Uterus (tissue), 4 donors: ENCODE measurements at places on chromosomes 11 and 22. TPM values are rescaled to one million over a fixed set of nuclear protein-coding genes. Genes with fewer than 3 reads are reported as not detected.
A peak's percentile ranks its signal among the peaks of the same experiment; 100 is the strongest.

GRCh38 chr11:22774716-22775115 lies 54.9 kb downstream of the SVIP start:
- no peak for DNase-seq

The OR56A5 gene
- not detected for total RNA-seq

DNA sequence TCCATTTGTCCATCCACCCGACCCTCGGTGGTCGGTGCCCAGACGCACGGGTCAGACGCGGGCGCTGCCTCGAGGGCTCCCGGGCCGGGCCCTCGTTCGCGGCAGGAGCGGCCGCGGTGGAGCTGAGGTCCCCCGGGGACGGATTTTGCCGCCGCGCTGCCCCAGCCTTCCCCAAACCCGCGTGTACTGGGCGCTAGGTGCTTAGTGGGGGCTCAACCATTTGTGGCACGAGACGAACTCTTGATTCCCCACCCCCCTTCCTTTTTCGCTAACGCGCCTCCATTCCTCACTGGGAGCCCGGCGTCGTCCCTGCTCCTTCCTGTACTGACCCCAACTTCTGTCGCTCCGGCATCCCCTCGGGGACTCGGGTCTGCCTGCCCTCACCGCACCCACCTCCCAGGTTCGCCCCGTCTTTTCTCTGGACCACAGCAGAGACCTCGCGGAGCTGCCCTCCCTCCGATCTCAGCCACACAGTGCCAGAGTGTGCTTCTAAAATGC lies 789 bp upstream of the CBX7 start:
- no peak for DNase-seq

- no peak for DNase-seq
Measured at GRCh38 chr11:100815787-100816330, 128.8 kb downstream of the ARHGAP42 start.

DNA sequence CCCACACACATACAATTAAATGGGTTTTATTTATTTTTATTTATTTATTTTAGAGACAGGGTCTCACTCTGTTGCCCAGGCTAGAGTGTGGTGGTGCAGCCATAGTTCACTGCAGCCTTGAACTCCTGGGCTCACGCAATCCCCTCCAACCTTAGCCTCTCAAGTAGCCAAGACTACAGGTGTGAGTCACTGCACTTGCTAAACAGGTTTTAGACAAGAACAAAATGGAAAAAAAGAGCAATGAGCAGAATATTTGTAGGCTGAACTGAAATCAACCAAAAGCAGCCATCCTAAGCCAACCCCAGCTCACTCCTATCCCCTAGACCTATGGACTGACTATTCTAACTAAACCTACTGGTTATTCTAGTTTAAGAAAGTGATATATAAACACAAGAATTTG lies 37.8 kb downstream of the MRE11 start:
- DNase-seq, result no peak

The FJX1 gene
- total RNA-seq, result 2.1 TPM

- no peak for DNase-seq
Measured at GRCh38 chr22:19983741-19984140, 32.9 kb downstream of the ARVCF start.

DNA sequence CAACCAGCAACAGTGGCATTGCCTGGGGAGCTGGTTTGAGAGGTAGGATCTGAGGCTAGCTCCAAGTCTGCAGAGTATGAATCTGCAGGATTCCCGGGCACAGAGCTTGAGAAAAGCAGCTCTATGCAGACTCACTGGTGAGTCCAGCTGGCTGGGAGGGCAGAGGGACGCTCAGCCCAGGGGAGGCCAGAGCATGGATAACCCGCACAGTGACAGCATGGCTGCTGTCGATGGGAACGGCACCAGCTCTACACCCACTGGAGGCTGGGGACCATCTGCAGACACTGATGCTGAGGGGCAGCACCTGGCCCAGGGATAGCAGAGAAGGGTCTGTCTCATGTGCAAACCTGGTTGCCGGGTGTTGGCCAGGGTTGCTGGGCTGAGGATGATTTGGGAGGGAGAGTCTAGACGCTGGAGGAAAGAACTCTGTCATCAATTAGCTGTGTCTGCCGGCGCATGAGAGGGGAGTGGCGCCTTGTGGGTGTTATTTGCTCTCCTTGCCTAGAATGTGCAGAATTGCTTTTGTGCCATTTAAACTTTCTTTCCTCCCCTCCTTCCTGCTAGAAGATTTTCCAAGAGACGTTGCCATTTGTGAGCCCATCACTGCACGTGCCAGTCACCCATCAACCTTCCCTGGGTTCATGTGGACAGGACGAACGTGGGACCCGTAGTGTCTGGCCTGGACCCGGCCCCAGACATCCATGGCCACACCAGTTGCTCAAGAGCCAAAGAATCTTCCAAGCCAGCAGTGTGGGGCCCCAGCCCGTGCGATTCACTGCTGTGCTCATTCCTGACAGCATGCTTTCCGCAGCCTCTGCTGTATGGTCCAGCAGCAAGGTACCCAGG lies 19.1 kb upstream of the LINC01488 start:
- no peak for DNase-seq

- DNase-seq, result peak; percentile 77
Measured at GRCh38 chr22:22061085-22062077, 78.8 kb upstream of the TOP3B start.

DNA sequence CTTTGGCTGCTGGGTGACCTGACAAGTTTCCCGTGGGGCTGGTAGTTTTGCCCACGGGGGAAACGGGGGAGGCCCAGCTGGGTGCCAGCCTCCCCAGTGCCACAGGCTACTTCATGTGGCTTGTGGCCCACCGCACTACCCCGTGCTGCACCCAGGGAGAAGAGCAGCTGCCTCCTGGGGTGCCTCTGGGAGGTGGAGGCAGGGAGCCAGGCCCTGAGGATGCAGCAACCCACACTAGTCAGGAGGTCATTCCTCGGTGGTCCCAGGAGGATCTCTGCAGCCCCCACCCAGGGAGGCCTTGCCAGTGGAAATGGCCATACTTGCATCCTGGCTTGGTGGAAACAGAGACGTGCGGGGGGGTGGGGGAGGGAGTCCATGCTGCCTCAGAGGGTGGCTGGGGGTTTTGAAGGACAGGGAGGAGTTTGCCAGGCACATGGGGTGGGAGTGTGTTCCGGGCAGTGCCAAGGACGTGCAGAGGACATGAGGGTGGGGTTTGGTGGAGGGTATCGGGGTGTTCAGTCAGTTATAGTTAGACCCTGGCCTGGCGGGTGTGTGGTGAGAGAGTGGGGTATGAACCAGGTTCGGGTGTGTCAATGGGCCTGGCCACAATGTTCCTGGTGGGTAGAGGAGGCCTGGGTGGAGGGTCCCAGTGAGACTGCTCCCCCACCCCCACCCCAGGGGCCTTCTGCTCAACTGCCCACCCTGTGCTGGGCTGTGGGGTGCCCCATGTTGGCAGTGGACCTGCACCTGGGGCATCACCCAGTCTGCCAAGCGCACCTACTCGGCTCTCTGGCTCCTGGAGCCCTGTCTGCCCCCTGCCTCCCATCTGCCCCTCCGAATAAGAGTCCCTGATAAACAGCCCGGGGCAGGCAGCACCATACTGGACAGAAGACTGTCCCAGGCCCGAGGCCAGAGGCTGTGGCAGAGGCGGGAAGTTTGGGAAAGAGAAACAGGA lies 3.8 kb downstream of the PIM3 start:
- DNase-seq, result peak; percentile 26

DNA sequence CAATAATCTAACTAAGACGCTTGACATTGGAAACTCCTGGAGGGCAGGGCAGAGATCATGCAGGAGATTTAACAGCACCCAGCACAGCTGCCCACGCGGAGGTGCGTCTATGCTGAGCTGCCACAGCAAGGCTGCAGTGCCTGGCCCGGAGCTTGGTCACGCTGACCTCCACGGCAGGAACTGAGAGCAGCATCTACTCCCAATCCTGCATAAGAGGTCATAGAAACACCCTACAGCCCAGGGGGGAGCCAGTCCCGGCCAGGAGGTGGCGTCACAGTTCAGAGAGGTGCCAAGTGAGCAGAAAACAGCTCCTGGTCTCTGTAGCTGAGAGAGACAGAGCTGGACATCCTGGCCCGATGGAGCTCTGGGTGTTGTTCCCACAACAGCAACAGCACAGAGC lies 121.1 kb upstream of the TMEM45B start:
- no peak for DNase-seq

- peak; percentile 86 for DNase-seq
Measured at GRCh38 chr22:27105142-27106025, 448.0 kb downstream of the MIAT start.

GRCh38 chr22:38397189-38398085 lies 57.6 kb downstream of the KCNJ4 start:
- DNase-seq, result peak; percentile 48

GRCh38 chr22:37386441-37386840 lies 40.8 kb downstream of the ELFN2 start:
- DNase-seq, result no peak

The SAA2 gene
- not detected for total RNA-seq

The MUC2 gene
- 1.8 TPM for total RNA-seq

DNA sequence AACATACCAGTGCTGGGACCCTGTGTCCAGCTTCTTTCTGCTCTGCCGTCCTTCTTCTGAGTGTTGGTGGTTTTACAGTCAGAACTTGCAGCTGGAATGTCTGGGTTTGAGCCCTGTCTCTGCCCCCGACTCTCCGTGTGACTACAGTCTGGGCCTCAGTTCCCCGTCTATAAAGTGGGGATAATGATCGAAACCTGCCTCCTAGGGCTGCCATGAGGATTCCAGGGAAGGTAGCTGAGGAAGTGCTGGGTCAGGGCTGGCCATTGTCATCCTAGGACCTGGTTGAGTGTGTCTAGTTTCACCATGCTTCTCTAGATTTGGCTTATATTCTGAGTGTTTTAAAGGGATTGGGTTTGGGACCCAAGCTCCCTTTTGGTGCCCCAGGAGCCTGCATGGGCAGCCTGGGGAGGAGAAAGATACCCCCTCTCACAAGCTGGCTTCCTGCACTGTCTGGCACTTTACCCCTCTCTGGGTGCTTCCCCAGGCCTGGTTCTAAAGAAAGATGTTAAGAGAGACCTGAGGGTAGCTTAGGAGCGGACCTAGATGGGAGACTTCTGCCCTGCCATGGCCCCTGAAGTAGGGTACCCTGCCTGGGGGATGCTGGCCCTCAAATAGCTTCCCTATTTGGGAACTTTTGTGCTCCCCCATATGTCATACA lies 49.9 kb downstream of the TSPAN18 start:
- DNase-seq, result peak; percentile 2

- no peak for DNase-seq
Measured at GRCh38 chr11:114191893-114192292, 104.3 kb upstream of the NNMT start.

- peak; percentile 43 for DNase-seq
Measured at GRCh38 chr11:69131644-69132300, 24.0 kb upstream of the SMIM38 start.

GRCh38 chr11:117814204-117814765 lies 10.3 kb downstream of the FXYD2 start:
- no peak for DNase-seq

GRCh38 chr22:20279662-20280134 lies 11.6 kb upstream of the RTN4R start:
- DNase-seq, result no peak

The IL10RA gene
- total RNA-seq, result 45.9 TPM

The SLC37A2 gene
- total RNA-seq, result 1.4 TPM

GRCh38 chr11:76263657-76264056 lies 57.4 kb upstream of the WNT11 start:
- DNase-seq, result no peak

The TUBA8 gene
- total RNA-seq, result not detected

- DNase-seq, result no peak
Measured at GRCh38 chr11:267491-267994, 10.7 kb upstream of the NLRP6 start.

DNA sequence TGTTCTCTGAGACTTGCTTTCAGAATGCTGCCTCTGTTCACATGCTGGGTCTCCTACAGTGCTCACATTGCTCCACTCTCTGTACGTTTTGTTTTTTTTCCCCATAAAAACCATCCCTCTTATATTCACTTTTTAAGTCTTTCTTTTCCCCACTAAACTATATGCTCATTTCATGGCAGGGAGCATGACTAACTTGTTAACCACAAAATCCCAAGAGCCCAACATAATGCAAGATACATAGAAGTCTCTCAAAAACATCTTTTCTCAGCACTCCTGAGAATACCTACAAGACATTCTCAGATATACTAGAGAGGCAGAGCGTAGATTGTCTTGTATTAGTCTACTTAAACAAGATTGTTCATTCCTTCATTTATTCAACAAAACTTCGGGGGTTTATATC lies 73.3 kb downstream of the FAM76B start:
- DNase-seq, result no peak

DNA sequence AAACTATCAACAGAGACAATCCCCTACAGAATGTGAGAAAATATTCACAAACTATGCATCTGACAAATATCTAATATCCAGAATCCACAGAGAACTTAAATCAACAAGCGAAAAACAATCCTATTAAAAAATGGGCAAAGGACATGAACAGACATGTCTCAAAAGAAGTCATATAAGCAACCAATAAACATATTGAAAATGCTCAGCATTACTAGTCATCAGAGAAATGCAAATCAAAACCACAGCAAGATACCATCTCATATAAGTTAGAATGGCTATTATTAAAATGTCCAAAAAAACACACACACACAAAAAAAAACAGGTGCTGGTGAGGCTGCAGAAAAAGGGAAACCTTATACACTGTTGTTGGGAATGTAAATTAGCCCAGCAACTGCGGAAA lies 8.3 kb upstream of the OR52E8 start:
- DNase-seq, result no peak

GRCh38 chr22:40346185-40347118 lies at the start of gene ADSL:
Gene ADSL, plus strand, starts transcription at chr22:40346500. Its CDS starts 59 bp downstream, at chr22:40346559.
- DNase-seq, result peak; percentile 89

The C11orf24 gene
- total RNA-seq, result 136 TPM
